ENCODE measurements at places on chromosomes 1 and 21.

GRCh38 chr1:14739082-14739832 is 140.8 kb downstream of the KAZN start:
- DNase-seq = no peak

DNA sequence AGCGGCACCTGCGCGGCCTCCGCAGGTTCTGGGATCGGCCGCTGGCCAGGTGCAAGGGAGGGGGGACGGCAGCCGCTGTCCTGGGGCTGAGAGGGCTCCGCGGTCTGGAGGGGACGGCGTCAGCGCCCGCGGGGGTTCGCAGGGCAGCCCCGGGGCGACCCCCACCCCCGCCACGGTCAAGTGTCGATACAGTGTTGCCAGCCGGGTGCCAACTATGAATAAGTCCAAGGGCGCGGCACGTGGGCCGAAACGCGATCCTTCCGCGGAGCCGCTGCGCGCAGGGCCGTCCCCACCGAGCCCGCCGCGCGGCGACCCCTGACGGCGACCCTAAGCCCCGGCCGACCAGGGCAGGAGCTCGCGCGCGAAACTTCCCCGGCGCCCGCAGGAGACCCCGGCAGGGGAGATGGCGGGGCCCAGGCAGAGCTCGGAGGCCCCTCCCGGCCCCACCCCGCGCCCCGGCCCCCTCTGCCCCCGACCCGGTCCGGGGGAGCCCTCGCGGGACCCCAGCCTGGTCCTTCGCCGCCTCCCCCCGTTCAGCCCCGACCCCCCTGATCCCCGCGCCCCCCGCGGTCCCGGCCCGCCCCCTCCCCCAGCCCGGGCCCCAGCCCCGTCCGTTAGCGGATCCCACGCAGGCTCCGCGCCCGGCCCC is 586 bp upstream of the AGPAT3 start:
- no peak for DNase-seq

DNA sequence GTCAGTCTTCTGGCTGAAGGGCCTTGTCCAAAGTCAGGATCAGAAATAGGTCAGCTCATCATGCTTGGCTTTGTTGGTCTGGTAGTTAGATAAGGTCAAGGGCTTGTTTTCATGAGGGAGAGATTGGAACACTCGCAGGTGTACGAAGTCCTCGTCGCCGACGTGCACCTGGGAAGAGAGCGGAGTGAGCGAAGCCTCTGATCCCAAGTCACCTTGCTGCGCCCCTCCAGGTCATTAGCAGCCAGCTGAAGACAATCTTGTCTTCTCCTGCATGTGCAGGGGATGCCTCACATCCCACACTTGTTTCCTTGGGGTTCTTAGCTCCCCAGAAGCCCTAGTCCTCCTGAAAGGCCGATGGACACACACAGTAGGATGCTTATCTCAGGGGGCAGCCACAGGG is 1.9 kb downstream of the CSTB start:
- no peak for DNase-seq

GRCh38 chr1:26239936-26240335 is 5.9 kb downstream of the CEP85 start:
- no peak for DNase-seq

DNA sequence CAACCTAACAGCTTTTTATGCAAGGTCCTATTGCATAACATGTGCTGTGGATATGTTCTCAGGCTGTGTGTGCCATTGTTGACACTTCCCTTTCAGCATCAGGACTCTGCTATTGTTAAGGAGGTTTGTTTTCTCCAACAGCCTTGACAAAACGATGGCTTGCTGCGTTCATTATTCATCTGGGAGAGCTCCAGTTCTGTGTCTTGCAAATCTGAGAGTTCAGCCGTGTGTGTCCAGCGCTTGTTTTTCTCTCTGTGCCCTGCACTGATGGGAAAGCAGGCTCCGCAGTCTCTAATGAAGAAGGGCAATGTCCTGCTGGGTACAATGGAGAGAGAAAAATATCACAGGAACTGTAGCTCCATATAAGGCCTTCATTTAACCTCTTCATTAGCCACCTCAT is 63.7 kb downstream of the CLDN17 start:
- no peak for DNase-seq

DNA sequence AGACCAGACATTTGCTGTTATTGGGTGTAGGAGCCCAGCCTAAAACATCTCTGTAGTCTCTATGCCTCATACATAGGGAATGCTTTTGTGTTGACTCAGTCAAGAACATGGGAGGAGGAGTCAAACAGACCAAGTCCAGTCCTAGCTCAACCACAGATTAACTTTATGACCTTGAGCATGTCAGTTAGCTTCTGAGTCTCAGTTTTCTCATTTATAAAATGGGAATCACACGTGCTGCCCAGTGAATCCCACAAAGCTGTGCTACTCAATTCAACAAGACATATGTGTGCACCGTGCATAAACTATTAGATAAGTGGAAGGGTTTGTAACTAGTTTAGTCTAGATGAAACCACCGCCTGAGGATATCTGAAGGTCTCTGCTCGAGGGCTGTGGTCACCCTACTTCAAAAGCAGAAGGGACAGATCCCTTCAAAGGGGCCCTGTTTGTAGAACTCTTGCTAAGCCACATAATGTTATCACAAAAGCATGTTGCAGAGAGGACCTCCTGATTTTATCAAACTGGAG is 109.5 kb upstream of the NFIA start:
- DNase-seq = no peak

GRCh38 chr1:46478721-46479485 is 10.7 kb upstream of the DMBX1 start:
- no peak for DNase-seq

DNA sequence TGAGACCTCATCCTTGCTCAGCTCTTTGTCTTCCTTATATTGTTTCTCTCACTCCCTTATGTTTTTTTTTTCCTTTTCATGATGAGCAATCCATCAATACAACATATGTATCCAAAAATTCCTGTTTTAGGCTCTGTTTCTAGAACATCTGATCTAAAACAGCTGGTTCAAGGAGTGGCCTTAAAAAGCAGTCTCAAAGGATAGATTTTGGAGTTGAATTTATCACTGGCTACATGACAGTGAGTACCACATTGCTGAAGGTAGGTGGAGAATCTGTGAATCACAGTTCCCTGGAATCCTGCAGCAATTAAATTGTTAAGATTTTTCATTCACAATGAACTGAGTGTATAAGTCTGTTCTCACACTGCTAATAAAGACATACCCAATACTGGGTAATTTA is 155.8 kb upstream of the ADAMTS5 start:
- no peak for DNase-seq

GRCh38 chr1:245874942-245875580 is 632.0 kb downstream of the SMYD3 start:
- DNase-seq = no peak

GRCh38 chr1:155507945-155508344 is 54.7 kb downstream of the ASH1L start:
- DNase-seq = no peak

DNA sequence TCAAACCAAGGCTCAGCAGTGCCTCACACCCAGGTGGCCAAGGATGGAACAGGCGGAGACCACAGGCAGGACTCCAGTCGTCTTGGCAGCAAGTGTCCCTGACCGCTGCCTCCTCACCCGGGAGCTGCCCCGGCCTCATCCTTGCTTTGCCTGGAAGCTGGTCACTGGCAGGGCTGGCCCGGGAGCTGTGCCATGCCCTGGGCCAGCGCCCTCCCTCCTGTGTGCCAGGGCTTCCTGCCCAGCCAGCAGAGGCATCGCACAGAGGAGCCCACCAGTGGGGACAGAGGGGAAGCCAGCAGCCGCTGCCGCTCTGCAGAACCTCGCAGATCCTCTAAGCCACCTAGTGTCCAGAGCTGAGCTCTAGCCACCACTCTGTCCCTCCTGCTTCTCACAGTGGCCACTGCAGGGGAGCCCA is 7.8 kb downstream of the CASZ1 start:
- no peak for DNase-seq

DNA sequence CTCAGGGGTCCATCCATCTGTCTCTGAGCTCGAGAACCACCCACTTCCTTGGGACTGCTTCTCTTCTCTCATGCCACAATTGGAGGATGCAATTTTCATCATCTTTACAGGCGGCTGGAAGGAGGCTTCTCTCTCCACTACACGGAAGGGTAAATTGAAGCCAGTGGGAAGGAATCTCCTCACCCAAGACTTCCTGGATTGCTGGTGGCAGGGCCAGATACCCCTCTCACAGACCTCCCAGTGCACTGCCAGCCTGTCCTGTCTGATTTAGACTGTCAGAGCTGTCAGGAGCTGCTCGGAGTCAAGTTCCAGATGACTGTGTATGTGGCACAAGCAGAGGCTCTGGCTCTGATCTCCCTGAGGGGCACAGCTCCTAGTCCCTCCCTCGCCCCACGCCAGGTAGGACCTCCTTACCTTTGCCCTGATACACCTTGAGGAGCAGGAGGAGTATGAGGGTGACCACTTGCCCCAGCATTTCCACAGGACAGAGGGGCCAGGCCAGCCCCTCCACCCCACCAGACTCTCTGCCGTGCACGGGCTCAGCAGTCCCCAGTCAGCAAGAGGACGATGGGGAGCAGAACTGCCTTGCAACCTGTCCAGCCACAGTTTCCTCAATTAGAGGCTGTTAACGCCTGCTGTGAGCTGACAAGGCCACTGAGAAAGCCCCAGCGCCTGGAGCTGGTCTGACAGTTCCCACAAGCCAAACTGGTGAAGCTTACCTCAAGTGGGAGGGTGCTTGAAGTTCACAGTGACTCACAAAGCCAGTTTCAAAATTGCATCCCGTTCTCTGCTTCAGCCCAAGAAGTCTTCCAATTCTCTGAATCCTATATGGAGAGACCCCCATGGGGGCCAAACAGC is at the start of gene CD244:
Gene CD244, minus strand, starts transcription at position 685 of the 858 bp plus-strand sequence. Its CDS starts 210 bp downstream, at position 475.
- no peak for DNase-seq

Measured in Panc1 (cell line).